ENCODE measurements at places on chromosomes 13 and 19.

GRCh38 chr13:113907635-113908617 is 44.0 kb upstream of the GAS6 start:
- peak; percentile 34 for DNase-seq

DNA sequence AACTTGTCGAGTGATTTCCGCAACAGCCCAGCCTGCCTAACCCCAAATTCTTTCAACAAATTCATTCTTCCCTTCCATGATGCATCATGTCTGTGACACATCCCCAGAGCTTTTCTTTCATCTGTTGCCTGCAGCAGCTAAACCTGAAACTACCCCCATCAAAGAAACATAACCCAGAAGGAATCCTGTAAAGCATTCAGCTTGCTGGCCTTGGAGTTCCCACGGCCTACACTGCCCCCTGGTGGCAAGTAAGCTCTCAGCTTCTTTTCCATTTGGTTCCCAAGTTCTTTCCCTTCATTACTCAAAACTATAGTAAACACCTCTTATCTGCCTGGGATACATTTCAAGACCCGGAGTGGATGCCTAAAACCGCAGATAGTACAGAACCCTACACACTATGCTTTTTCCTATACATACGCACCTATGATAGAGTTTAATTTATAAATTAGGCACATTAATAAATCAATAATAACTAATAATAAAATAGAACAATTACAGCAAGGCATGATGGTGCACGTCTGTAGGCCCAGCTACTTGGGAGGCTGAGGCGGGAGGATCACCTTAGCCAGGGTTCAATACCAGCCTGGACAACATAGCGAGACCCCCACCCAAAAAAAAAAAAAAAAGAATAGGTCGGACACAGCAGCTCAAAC is 7.4 kb downstream of the ETHE1 start:
- peak; percentile 77 for DNase-seq

- no peak for DNase-seq
Observed at GRCh38 chr13:88752041-88752440, 1080.9 kb downstream of the SLITRK5 start.

- no peak for DNase-seq
Observed at GRCh38 chr13:72657379-72657778, 70.0 kb downstream of the MZT1 start.

DNA sequence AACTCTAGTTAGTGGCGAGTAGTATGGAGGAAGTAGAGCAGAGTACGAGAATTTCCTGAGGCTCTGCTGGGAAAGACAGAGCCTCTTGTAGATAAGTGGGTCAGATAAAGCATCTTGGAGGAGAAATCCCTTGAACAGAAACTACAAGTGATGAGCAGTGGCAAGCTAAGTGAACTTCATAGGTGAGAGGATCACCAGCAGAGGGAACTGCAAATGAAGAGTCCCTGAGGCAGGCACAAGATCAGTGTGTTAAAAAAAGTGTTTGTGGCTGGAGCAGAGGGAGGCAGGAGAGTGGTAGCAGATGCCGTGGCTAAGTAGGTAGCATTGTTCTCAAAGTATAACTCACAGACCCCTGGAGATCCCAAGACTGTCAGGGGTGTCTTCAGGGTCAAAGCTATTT is 437.6 kb downstream of the HS6ST3 start:
- no peak for DNase-seq

GRCh38 chr19:17775245-17775927 is 19.6 kb upstream of the B3GNT3 start:
- peak; percentile 62 for DNase-seq

All from colonic mucosa (tissue), 4 donors.